ENCODE measurements at places on chromosomes 16 and 17.

DNA sequence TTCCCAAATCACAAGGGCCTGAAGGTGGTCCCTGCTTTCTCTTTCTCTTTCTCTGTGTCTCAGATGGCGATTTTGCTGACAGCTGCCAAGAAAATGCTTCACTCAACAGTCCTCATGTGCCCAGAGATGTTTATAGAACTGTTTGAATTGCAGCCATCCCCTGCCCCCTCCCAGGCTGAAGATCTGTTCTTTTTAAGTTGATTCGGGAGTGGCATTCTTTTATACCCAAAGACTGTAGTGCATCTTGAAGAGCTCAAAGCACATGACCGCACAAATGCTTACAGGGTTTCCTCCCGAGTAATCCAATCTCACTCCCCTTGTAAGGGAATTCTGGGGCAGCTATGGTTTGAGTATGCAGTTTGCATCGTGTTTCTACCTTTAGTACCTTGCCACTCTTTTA is 75.7 kb downstream of the SEC14L1 start:
- no peak for DNase-seq

DNA sequence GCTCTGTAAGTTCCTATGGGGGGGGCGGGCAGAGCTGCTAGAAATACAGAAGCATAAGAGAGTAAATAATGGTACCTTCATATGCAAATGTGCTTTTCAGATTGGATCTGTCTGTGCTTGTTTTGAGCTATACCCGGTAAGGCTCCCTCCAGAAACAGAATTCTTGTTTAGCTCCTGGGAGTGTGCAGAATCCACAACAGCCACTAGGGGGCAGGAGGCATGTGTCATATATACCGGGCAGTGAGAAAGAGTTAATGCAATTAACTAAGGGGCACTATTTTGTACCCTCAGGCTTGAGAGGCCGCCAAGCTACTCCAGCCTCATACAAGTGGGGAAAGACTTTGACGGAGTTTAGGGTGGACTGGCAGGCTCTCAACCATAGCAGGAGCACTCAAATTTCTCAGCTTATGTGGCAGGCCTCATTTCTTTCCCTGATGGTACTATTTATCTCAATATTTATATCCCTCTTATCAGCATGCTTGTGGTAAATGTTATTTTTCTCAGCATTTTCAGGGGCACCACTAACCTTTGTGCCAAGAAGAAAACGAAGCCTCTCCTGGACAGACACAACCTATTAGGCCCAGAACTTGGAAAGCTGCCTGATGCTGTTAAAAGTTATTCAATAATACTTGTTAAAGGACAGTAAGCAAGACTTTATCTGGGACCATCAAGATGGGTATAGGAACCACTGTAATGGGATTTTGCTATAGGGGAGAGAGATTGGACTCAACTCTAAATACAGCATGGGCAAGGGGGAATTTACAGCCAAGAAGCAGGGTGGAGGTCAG is 10.7 kb upstream of the CENPV start:
- peak; percentile 77 for DNase-seq

GRCh38 chr17:35738519-35739133 is 7.2 kb downstream of the RASL10B start:
- no peak for DNase-seq

DNA sequence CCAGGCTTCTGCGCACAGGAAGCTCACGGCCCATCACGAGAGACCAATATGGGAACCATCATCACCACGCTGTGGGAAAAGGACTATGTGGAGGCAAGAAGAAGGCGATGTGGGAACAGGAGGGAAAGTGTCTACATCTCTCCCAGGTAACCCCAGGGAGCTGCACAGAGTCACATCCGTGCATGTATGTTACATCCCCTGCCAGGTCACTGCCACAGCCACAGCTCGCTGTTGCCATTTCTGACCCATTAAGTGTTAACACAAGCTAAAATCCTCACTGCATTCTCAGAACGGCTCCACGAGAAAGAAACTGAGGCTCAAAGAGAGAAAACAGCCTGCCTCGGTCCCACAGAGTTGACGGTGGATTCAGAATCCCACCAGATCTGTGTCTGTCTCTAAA is 319.1 kb downstream of the FOXL1 start:
- no peak for DNase-seq

DNA sequence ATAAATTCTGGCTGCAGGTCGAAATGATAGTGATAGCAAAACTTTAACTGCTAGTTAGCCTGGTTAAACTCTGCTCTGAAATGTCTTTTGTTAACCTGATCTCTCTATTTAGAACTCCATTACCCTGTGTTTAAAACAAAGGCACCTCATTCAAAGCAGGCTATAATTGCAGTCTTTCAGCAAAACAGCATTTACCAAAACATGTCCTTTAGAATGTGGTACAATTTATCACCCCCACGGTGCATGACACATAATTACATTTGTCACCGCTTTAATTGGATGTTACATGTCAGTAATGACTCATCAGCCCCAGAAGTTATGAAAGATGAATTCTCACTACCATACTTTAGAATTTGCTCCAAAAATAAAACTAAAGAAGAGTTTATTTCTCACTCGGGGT is 295.4 kb downstream of the TOX3 start:
- DNase-seq = no peak

GRCh38 chr16:88929091-88929445 is 47.9 kb downstream of the CBFA2T3 start:
- DNase-seq = no peak

GRCh38 chr16:74485916-74486315 is 64.6 kb upstream of the CLEC18B start:
- no peak for DNase-seq

- no peak for DNase-seq
These were observed 6.5 kb downstream of the NXN start for GRCh38 chr17:973053-973452.

GRCh38 chr16:89360760-89361435 is 129.5 kb downstream of the ANKRD11 start:
- DNase-seq = peak; percentile 73

GRCh38 chr16:50252874-50253513 is 13.4 kb upstream of the ADCY7 start:
- DNase-seq = no peak

- no peak for DNase-seq
These were observed 1.7 kb upstream of the PLK1 start for GRCh38 chr16:23676924-23677480.

- peak; percentile 82 for DNase-seq
These were observed 709 bp upstream of the CD300LG start for GRCh38 chr17:43846221-43846712.

DNA sequence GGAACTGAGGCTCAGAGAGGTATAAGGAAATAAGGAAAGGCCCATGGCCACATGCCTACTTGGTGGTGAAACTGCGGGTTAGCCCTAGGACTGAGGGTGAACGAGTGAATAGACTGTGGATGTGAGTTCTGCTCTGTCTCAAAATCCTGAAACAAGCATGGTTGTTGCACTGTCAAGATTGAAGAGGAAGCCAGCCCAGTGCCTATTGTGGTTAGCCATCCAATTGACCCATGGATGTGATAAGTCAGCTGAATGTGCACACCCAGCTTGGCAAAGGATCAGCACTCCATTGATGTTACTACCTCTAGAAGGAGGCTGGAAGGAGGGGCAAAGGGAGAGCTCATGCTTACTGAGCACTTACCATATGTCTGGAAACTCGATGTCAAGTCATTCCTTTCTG is 4.5 kb downstream of the TMEM114 start:
- no peak for DNase-seq

- no peak for DNase-seq
These were observed 20.5 kb upstream of the PABPN1L start for GRCh38 chr16:88886845-88887521.

DNA sequence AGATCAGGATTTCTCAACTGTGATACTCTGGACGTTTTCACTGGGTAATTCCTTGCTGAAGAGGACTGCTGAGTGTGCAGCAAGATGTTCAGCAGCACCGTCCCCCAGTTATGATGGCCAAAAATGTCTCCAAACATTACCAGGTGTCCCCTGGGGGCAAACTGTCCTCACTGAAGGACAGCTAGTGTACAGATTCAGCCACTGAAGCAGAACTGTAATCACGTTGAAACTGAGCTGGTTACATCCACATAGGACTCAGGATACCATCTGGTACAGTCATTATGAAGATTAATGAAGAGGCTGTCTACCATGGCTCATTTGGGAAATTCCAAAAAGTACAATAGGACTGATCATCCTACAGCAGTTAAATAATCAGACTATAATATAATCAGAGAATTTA is 43.3 kb upstream of the GINS3 start:
- no peak for DNase-seq

DNA sequence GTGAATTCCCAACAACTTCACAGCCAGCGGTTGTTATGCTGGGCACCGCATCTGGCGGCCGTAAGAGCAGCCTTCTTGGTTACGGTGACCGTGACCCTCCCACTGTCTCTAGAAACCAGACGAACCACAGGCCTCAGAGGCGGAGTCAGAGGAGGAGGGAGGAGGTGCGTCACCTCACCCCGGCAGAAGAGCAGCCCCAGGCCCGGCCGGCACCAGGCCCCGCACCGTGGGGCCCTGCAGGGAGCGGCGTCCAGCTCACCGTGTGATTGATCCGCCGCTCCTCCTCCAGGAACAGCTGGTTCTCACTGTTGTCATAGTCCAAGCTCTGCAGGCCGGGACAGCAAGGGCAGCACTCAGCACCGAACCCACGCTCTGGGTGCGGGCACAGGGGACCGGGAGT is 13.7 kb downstream of the CLCN7 start:
- no peak for DNase-seq

GRCh38 chr17:49566668-49567071 is 9.0 kb upstream of the NXPH3 start:
- DNase-seq = no peak

GRCh38 chr16:22660441-22661160 is 149.9 kb downstream of the NPIPB5 start:
- DNase-seq = no peak

DNA sequence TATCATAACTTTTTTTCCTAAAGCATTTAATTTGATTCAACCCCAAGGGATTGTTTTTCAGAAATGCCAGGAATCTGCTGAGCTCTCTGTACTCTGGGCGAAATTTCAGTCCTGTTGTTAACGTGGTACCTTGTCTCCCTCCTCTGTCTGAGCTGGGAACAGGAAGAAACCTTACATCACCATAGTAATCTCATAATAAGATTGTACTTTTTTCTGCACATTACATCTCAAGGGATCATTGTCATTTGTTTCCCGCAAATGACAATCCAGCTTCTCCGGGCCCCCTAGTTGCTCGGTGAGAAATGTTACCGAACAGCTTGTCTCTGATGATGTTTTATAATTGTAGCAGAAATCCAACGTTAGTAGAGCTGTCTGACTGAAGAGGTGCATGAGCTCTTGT is 152.7 kb upstream of the ERCC4 start:
- DNase-seq = no peak

GRCh38 chr17:7237761-7238419 is 1.4 kb downstream of the PHF23 start:
- peak; percentile 83 for DNase-seq

DNA sequence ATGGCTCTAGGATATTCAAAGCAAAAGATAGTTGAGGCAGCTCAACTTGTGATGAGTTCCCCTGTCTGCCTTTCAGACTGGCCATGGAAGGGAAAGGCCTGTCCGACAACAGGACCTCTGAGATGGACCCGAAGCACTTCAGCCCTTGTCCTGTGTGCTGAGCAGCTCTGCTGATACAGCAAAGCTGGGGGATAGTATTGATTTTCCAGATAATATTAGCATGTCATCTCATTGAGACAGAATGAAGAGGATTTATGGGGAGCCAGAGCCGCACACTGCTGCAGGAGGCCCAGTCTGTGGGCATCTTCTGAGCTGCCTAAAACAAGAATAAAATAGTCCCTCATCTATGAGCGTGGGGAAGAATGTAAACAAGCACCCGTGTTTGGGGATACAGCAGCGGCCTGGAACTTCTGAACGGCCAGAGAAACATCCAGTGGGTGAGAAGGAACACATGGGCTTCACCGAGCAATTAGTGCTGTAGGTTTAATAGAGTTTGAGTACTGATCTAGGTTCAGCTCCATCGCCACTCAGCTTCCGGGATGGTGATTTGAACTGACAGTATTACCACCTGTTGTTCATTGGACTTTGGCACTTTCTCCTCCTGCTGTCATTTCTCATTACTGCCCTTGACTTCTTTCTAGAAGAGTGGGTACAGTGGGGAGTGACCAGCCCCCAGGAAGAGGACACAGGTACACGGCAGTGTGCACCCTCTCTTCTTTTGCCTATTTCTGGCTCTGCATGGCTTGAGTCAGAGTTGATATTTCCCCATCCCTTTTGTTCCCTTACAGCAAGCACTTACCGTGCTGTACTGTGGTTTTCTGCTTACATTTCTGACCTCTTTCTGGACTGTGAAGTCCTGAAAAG is 96.5 kb upstream of the TBX2 start:
- DNase-seq = no peak

DNA sequence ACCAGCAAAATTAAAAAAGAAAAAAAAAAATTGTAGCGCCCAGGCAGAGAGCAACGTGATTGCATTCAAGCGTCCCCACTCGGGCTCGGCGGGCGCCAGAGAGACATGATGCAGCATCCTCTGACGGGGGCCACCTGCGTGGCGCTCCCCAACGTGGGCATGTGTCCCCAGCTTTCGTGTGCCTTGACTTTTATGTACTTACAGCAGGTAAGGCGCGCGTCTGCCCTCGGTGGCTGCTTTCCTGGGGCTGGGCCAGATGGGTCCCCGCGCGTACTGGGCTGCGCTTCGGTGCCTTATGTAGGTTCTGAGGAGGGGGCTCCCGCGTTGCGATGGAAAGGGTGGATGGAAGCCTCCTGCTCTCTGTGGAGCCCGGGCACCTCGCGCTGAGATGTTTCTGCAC is 28.4 kb upstream of the RBFOX1 start:
- no peak for DNase-seq

DNA sequence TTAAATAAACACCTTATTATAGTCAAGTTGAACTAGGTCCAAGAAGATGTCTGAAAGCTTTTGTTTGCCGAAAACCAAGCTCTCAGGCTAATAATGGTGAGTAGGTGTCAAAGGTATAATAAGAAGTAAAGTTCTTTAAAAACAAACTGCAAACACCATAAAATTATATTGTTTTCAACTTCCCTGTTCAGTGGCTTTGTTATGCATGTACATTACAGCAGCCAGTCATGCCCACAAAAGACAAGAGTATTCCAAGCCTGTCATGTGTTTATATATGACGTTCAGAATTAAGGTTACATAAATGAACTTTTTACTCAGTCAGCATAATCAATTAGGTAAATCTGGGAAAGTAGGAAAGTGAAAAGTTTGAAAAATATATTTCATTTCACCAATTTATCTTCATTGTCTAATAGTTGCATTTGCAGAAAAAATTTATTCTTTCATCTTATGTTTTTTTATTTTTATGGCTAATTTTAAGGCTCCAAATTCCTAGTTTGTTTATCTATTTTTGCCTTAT is 928.7 kb upstream of the SOX9 start:
- DNase-seq = no peak

DNA sequence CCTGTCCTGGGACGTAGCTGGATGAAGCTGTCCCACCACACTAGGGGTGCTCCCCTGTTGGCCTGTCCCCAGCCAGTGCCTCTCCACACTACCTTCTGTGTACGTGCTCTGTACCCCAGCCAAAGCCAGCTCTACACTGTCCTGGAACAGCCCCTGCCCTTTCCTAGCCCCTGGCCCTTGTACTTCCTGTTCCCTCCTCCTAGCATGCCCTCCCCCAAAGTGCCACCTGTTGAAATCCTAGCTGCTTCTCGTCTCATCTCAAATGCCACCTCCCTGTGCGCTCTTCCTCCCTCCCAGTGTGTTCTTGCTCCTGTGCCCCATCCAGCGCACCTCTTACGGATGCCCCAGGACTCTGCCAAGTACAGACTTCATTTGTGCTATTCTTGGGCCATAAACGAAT is 33.5 kb downstream of the IRX3 start:
- DNase-seq = no peak

GRCh38 chr16:78225919-78226318 is 126.5 kb downstream of the WWOX start:
- no peak for DNase-seq

GRCh38 chr16:31476303-31477219 is 4.6 kb downstream of the TGFB1I1 start:
- DNase-seq = peak; percentile 87

Data from activated naive CD4-positive, alpha-beta T cell treated with Interleukin-2 at 50 U/mL for 16 hours (primary cell).